CD4-positive, alpha-beta T cell treated with Interferon alpha-2 for 1 hour (primary cell): ENCODE measurements at places on chromosomes 7 and 10.
A peak's percentile ranks its signal among the peaks of the same experiment; 100 is the strongest.

DNA sequence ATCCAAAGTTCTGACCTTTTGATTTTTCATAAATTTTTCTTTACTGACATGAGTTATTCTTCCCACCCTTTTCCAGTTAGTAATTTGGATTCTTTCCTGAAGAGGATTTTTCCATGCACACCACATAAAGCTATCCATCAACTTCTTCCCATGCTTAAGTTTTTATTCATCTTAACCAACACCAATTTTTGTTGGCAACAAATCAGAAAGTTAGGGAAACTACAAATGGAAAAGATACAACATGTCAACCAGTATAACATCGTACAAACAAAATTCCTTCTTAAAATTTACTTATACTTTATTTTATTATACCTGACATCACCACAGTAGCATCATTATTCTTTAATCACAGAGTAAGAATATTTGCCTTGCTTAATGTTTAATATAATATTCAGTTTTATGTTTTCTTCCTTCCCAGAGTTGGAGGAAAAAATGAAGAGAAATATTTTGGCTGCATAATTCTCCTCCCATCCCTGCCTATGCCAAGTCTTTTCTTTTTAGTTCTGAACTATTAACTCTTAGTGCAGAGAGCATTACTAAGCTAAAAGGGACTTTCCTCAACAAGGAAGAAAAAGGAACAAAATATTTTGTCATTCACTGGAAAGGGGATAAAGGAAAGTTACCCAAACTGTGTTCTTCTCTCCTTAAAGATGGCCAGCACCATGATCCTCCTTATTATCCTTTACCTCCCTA is 67.5 kb upstream of the MEOX2 start:
- no peak for DNase-seq

DNA sequence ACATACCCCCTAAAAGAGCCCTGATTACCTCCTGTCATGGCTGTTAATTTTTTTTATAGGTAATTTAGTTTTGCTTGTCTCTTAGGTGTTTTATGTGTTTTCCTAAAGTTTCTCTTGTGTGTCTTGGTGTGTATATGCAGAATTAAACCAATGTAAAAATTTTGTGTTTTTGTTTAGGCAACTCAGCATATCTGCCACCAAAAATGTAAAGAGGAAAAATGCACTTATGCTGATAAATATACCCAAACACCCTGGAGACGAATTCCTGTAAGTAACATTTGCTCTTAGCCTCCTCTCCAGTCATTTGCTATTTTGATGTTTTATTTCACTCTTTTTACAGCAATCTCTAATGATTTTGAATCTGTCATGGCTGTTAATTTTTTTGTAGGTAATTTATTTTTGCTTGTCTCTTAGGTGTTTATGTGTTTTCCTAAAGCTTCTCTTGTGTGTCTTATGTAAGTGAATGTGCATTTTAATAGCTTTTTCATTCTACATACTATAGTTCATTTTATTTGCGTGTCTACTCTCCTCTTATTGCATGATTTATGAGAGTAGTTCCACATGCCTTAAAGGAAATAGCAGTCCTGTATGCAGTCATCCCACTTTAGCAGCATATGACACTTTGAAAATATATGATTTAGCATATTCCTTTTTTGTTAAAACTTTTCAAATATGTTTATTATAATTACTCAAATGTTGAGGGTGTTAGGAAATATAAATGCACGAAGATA is 149.2 kb downstream of the CCSER2 start:
- DNase-seq = no peak

- no peak for DNase-seq
Measured at GRCh38 chr10:65719790-65720189, 1206.0 kb upstream of the LRRTM3 start.

DNA sequence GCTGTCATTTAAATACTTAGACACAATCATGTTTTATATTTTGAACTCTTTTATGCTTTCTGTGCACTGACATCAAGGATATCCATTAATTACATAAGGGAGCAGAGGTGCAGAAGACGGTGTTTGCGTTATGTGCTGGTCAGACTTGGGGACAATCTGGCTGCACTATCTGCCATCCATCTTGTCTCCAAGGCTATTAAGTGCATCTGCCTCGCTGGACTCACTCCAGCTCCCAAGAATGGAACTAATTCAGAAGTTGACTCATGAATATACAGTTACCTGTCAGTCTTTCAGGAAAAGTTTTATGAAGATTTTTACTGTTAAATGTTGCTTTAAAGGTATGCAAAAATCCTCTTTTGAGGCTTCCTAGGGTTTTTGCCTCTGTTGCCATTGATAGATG is 391.0 kb downstream of the SUGCT start:
- DNase-seq = no peak

- DNase-seq = no peak
Measured at GRCh38 chr10:72697716-72698115, 5.8 kb downstream of the MCU start.

DNA sequence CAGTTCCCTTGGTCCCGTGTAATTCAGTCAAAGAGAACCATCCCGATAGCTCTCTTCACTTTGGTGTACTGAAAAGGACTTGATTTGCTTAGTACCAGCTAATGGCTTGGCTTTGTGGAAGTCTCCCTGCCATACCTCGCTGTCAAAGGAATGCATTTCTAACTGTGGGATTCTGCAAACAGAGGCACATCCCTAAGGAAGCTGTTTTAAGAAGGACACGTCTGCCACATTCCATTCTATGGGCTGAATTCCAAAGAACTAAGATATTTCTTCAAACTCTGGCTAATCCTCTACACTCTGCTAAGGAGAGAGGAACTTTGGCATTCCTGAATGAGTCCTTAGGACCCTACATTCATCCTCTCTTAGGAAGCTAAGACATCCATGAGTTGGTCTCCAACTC is 327.9 kb downstream of the SFMBT2 start:
- no peak for DNase-seq

GRCh38 chr7:127913686-127914085 is 117.6 kb downstream of the LRRC4 start:
- no peak for DNase-seq

DNA sequence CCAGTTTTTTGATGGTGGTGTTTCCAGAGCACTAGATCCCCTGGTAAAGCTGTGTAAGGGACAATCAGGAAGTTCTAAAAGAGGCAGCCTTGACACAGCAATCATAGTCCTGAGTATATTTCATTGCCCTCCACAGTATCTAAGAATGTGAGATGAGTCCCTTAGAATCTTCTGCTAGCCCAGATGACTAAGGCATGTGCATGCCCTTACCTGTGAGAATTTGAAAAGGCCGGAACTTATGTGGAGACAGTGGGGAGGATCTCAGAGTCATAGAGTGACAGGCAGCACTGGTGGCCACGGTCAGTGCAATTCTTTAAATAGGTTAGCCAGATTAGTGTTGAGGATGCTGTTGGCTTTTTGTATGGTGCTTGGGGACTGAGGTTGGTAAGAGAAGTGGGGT is 361.4 kb upstream of the VSTM2A start:
- no peak for DNase-seq

GRCh38 chr7:142177869-142178268 is 66.4 kb downstream of the MGAM2 start:
- no peak for DNase-seq

DNA sequence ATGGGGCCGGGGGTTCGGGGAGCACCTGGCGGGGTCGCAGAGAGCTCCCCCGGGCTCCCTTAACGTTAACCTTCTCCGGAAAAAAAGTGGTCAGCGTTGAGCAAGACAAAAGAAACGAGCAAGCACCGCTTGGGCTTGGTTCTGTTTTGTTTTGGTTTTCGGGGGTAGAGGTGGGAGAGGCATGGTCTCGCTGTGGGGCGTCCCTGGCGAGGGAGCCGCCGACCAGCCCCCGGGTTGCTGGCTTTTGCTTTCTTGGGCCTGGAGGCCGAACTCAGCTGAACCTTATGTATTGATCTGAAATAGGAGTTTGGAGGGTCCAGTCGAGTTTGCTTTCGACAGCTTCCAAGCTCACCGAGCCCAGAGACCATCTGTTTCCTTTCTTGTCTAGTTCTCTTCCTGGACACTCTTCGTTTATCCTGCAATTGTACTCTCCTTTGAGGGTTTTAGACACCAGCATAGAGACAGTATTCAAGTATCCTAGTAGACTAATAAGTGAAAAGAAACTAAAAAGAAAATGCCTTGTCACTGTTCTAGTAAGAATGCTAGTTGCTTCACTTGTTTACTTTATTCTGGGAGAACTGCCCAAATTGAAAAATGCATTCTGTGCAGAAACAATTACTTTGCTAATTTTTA is 980 bp downstream of the FHIP2A start:
- peak; percentile 31 for DNase-seq

- DNase-seq = no peak
Measured at GRCh38 chr10:122181876-122182275, 89.2 kb upstream of the BTBD16 start.

GRCh38 chr7:18064242-18064838 is 36.7 kb upstream of the PRPS1L1 start:
- no peak for DNase-seq

GRCh38 chr7:50682079-50682478 is 100.6 kb downstream of the GRB10 start:
- no peak for DNase-seq

GRCh38 chr7:13442226-13442625 is 547.2 kb downstream of the ETV1 start:
- DNase-seq = no peak

- DNase-seq = no peak
Measured at GRCh38 chr10:3427347-3427746, 254.8 kb upstream of the PITRM1 start.

GRCh38 chr7:153887749-153888569 is 164.2 kb upstream of the DPP6 start:
- no peak for DNase-seq

GRCh38 chr10:51832652-51833383 is 133.4 kb upstream of the CSTF2T start:
- DNase-seq = no peak

- DNase-seq = no peak
Measured at GRCh38 chr10:109173121-109173520, 750.2 kb downstream of the XPNPEP1 start.
